ENCODE measurements at places on chromosomes 1 and 21. TPM values are rescaled to one million over a fixed set of nuclear protein-coding genes. Genes with fewer than 3 reads are reported as not detected.

DNA sequence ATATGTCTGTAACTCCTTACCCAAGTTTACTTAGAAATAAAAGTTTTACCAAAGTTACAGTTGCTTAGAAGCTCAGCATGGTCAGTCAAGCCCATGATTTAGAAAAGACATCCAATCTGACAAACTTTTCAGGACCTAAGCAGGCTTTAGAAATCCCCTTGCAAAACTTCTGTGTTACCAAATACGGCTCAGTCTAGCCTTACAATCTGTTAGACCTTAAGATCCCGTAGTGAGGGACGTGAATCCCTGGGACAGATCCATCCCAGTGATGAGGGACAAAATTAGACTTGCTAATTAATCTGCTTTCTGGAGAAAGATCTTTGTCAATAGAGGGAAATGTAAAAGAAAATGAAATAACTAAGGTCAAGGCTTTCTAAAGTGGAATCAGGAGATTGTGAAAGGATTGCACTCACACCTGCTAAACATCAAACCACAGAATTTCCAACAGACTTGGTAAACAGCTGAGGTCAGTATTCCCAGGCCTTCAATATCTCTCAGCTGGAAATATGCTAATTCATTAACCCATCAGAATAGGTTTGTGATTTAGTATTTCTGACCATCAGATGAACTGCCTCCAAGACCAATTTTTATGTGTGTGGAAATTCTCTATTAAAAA lies 375.3 kb downstream of the DUSP10 start:
- no peak for DNase-seq

DNA sequence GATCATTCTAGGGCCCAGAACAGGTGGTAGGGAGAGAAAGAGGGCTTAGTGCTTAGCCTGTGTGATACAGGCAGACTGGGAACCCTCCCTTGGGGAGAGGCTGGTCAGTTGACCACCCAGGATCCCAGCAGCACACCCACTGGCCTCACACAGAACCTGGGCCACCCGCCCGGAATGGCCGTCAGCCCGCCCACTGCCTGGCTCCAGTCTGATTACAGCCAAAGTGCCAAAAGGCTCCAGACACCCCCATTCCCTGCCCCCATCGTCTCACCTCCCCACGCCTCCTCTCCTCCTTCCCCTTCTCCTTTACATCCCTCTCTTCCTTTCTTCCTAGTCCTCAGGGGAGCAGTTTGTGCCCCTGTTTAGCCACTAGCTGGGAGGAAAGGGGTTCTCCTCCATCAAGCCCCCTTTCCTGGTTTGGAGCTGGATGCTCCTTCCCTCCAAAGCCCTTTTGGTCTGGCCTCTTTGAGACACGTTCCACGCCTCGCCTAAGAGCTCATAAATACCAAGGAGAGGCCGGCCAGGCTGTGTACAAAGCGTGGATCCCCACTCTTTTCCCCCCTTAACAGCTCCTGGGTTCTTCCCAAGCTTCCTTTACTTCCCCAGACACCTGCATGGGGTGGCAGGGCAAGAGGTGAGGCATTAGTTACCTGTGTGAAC lies 4.6 kb upstream of the WNT2B start:
- DNase-seq, result no peak

SYT11 gene
- 2.3 TPM for total RNA-seq

- no peak for DNase-seq
Observed at GRCh38 chr1:212760126-212760823, 31.3 kb downstream of the NSL1 start.

SPATC1L gene
- 2.5 TPM for total RNA-seq

DNA sequence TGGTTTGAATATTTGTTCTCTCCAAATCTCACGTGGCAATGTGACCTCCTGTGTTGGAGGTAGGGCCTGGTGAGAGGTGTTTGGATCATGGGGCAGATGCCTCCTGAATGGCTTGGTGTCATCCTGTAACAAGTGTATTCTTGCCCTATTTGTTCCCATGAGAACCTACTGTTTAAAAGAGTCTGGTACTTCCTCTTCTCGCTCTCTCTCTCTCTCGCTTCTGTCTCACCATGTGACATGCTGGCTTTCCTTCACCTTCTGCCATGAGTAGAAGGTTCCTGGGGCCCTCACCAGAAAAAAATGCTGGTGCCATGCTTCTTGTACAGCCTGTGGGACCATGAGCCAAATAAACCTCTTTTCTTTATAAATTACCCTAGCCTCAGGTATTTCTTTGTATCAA lies 8.4 kb upstream of the PAXBP1 start:
- DNase-seq, result no peak

DNA sequence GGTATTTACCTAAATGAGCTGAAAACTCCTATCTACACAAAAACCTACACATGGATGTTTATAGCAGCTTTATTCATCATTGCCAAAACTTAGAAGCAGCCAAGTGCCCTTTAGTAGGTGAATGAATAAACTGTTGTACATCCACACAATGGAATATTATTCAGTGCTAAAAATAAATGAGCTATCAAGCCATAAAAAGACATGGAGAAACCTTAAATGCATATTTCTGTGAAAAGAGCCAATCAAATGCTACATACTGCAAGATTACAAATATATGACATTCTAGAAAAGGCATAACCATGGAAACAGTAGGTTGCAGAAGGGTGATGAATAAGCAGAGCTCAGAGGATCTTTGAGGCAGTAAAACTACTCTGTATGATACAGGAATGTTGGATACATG lies 23.3 kb downstream of the ABCB10 start:
- DNase-seq, result no peak

GRCh38 chr21:44800971-44801467 lies 601 bp downstream of the UBE2G2 start:
- DNase-seq, result no peak

TRIM46 gene
- total RNA-seq, result 0.80 TPM

NR1I3 gene
- total RNA-seq, result 1.2 TPM

GRCh38 chr1:34926156-34926555 lies 3.3 kb downstream of the DLGAP3 start:
- no peak for DNase-seq

DNA sequence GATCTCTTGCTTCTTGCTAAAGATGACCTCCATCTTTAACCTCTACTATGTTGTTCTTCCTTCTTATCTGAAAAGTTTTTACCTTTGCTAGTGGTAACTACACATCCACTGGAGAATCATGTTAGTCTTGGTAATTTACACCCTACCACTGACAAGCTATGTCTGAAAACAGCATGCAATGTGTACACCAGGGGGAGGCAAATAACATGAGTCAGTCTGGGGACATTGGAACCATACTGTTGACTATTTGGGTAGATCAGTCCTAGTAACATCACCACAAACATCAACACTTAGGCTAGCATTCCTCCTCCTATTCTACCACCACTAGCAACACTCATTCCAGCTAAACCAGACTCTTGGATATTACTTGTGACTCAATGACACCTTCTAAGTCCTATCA lies 549.0 kb downstream of the KCNT2 start:
- no peak for DNase-seq

DNA sequence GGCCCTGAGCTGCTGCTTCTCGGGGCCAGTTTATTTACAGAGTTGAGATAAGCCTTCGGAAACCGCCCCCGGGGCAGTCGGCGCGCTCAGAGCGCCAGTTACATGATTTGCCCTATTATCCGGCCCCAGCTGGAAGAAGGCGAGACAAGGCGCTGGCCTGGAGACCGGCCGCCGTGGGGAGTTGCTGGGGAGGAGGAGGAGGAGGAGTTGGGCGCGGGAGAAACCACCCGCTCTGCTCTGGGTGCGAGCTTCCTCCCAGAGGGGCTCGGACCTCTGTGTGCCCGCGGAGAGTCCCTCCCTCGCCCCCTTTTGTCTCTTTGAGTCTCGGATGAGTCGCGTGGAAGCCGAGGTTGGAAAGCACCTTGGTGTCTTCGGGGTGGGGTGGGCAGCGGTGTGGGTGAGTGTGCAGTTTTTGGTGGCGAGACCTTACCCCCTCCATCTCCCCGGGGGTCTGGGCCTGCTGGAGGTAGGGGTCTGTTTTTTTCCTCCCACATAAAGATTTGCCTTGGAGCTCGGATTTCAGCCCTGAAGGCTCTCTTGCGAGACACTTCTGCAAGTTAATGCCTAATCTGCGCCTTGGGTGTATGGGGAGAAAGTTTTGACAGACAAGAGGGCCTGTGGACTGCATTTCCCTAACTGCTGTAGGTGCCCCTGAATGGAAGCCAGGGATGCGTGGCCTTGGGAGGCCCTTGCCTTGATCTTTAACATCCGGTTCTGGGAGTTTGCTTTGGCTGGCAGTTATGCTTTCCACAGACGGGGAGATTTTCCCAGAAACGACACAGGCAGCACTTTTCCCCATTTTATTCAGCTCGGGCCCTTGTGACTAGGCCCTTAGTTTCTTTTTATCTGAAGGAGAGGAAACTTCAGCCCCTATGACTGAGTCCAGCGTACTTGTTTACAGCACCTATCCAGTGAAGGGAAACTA lies 80.0 kb downstream of the NDUFS5 start:
- peak; percentile 81 for DNase-seq

DNA sequence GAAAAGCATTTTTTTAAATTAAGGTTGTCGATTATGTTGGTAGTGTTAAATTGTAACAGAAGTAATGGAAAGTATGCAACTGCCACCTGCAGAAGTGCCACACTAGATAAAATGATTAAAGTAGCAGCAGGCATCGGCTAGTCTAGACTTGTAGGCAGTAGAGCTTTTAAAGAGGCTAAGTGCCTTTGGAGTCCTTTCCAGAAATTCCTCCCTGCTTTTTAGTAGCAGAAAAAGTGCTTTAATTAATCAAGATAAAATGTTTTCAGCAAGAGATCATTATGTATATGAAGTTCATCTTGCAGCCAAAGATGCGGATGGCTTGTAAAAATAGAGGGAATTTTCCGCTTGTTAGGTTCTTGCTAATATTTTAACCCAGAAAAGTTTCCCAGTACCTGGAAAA lies 87.1 kb upstream of the LRRC8D start:
- no peak for DNase-seq

GRCh38 chr1:70528590-70529333 lies 117.7 kb downstream of the CTH start:
- DNase-seq, result no peak

ASPM gene
- total RNA-seq, result 5.1 TPM

GRCh38 chr1:116983678-116984077 lies 17.9 kb upstream of the CD101 start:
- DNase-seq, result no peak

- no peak for DNase-seq
Observed at GRCh38 chr1:106944721-106945120, 111.8 kb upstream of the PRMT6 start.

- no peak for DNase-seq
Observed at GRCh38 chr21:32065654-32066053, 192.8 kb downstream of the HUNK start.

DNA sequence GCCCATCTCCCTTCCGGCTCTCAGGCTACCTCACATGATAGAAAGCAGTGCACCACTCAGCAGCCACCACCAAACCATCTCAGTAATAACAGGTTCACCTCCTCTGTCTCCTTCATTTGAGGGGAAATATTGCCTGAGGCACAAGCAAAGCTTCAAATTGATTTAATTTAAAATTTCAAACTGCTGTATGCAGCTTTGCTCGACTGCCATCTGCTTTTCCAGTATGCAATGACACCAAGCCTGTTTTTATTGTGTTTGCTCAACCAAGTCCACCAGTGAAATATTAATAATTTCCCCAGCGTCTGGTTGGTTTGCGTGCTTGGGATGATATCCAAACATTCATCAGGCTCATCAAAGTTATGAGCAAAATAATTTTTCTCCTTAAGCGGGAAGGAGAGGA lies 552.4 kb upstream of the DAB1 start:
- DNase-seq, result no peak

RNU1-1 gene
- total RNA-seq, result under 0.01 TPM

GBP3 gene
- 7.7 TPM for total RNA-seq

DNA sequence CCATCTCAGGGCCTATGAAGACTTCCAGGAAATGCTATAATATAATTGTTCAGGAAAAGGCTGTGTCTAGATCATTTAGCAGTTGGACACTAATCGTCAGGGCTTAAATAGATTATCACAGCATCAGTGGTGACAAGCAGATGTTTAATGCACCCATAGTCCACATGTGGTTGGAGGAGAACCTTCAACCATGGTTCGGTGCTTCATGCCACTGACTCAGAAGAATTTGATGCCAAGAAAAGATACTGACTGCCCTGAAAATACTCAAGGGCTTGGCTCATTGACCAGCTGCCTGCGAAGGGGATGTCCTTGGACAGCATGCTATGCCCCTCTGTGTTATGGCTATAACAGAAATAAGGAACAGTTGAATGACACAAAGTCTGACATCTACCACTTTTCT lies 175.7 kb downstream of the HHIPL2 start:
- no peak for DNase-seq

DNA sequence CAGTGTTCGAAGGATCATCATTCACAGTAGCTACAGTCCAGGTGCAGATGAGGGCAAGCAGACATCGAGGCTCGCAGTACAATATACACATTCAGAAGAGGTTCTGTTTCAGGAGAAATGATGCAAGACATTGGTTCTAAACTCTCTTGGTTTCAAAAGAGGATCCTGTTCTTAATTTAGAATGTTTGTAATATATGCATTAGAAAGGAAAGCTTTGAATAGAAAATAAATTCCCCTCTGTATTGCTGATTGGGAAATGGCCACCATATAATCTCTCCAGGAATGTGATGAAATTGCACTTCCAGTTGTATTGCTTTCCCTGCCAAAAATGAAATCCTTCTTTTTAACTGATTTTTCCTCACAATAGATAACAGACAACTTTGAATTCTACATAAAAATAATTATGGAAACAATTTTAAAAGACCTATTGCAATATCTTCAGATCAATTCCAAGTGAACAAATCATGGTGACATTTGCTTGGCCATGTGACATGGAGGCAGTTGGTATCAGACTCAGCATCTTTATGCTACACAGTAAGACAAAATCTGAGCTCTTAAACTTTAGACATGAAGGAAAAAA lies 27.6 kb upstream of the SIPA1L2 start:
- no peak for DNase-seq
